ENCODE measurements at places on chromosomes 1 and 21.

DNA sequence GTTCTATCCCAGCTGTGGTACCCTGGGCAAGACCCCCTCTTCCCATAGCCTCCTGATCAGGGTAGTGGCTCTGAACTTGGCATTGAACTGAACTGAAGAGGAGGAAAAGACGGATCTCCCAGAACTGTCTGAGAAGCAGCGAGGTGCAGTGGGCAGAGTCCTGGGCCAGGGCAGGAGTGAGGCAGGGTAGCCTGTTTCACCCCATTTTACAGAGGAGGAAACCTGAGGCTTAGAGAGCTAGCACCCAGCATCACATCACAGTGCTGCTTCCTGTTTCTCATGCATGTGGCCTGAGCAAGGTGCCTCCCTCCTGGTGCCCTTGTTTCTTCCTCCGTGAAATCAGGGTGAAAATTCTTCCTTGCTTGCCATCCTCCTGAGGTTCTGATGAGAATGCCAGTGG is 17.1 kb downstream of the ZNF362 start:
- no peak for DNase-seq

DNA sequence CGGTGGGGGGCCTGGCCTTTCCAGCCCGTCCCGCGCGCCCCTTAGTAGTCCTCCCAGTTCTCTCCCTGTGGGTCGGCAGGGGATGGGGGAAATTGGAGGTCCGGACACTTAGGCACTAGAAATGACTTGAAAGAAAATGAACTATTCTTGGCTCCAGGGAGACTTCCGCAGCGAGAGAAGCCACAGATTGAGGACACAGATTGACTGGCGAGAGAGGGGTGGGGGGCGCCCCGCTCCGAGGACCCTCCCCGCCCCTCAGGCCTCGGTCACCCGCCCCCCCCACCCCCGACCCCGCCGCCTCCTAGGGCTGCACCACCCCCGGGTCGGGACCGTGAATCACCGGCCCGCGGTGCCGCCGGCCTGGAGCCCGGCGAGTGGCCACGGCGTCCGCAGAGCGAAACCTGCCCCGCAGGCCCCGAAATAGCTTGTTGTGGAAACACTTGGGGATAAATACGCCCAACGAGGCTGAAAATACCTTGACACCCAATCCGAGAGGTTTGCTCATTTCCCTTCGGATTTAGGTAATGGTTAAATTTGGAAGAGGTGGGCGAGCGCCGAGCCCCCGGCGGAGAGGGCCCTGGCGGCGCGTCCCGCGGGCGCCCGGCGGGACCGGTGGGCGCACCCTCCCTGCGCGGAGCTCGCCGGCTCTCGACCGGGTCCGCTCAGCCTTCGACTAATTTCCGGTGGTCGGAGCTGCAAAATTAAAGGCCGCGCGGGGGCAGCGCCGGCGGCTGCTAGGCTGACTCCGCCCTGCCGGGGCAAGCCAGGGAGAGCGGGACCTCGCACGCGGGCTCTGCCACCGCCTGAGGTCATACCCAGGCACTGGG is at the start of gene GFI1:
Gene GFI1, minus strand, starts transcription at position 675 of the 827 bp plus-strand sequence. CDS start 3,438 bp downstream, outside the sequence.
- DNase-seq = peak; percentile 55

DNA sequence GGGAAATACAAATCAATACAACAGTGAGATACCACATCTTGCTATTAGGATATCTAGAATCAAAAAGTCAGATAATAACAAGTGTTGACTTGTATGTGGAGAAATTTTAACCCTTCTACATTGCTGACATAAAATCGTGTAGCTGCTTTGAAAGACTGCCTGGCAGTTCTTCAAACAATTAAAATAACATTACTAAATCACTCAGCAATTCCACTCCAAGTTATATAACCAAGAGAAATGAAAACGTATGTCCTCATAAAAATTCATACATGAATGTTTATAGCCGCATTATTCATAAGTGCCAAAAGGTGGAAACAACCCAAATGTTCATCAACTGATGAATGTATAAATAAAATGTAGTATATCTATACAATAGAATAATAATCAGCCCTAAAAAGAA is 164.6 kb downstream of the RASAL2 start:
- no peak for DNase-seq

- DNase-seq = no peak
These were observed 90.1 kb upstream of the IRF2BP2 start for GRCh38 chr1:234699795-234700665.

DNA sequence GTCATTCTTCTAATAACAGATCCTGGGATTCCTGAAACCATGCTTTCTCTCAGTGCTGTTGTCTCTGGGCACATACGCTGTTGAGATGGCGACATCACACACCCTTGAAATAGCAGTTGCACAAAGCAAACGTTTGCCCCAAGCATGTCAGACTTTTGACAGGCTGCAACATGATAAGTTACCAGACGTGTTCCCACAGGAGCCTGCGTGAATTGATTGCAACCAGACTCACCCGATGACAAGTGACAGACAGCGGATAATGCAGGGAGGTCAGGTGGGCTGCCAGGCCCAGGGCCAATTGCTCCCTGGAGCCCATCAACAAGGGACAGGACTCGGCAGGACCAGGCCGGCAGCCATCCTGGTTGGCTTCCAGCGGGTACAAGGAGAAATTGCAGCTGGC is 310.9 kb downstream of the SIPA1L2 start:
- no peak for DNase-seq
